ENCODE measurements at places on chromosomes 5 and 9. TPM values are rescaled to one million over a fixed set of nuclear protein-coding genes. Genes with fewer than 3 reads are reported as not detected.

C5orf46 gene
- not detected for total RNA-seq

IRX1 gene
- 0.38 TPM for total RNA-seq

DNA sequence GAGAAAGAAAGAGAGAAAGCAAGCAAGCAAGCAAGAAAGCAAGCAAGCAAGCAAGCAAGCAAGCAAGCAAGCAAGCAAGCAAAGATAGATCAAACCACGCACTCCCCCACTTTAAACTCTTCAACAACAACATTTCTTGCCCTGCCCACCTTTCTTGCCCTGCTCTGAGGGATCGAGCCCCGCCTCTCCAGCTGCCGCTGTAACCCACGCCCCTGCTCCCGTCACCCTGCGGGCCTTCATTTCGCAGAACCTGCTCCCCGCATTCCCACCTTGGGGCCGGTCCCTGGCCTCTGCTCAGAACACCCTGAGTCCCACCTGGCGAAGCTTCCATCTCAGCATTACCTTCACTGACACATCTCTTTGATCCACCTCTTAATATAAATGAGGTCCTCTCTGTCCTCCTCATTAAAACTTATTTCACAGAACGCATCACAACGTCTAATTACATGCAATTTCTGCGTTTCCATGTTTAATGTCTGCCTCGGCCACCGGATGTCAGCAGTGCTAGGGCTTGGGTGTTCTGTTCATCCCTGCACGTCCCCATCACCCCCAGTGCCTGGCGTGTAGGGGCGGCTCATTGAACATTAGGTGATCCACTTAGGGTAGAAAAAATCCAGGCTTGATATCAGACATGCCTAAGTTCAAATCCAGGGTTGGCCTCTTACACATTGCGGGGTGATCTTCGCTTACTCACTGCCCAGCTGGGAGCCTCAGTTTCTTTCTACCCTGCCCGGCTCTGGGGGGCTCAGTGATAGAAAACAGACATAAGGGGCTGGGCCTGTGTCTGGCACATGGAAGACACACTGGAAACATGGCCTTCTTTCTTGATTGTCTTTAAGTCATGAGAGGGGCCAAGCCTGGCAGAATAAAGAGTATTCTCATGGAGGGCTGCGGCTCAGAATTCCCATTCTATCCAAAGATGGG is 187.6 kb downstream of the DAB2IP start:
- no peak for DNase-seq

PKD2L2 gene
- total RNA-seq = not detected

- no peak for DNase-seq
These were observed 4.8 kb upstream of the CCIN start for GRCh38 chr9:36164372-36164771.

DNA sequence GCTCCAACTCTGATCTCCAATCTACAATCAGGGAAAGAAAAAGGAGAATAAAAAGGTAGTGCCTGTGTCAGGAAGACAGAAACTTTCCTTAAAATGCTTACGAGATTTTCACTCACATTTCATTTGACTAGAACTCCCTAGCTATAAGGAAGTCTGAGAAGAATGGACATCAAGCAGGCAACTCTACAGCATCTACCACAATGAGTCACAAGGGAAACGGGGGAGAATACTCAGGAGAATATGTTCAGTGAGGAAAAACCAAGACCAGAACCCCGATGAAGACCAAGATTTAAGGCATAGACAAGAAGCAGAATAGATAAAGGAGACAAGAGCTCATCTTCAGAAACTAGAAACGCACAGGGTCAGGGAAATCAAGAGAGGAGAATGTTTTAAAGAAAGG is 9.0 kb upstream of the SETD9 start:
- no peak for DNase-seq

DNA sequence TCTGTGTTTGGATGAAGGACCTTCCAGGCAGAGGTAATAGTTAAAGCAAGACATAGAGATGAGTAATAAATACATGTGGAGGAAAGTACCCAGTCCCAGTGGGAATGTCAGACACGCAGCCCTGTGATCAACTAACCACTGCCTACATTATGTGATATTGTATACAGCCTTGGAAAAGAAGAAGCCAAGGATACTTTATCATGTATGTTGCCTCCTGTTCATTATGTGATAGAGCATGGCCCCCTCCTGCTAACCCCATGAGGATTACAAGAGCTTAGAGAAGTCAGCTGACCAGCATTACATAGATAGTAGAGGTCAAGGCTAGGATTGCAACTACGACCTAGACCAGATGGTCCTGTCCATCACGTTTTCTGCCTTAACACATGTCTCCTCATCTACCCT is 497.0 kb upstream of the TNC start:
- DNase-seq = no peak

GRCh38 chr5:67617051-67617450 is 420.5 kb upstream of the CD180 start:
- DNase-seq = no peak

POLR3G gene
- 1.3 TPM for total RNA-seq

DNA sequence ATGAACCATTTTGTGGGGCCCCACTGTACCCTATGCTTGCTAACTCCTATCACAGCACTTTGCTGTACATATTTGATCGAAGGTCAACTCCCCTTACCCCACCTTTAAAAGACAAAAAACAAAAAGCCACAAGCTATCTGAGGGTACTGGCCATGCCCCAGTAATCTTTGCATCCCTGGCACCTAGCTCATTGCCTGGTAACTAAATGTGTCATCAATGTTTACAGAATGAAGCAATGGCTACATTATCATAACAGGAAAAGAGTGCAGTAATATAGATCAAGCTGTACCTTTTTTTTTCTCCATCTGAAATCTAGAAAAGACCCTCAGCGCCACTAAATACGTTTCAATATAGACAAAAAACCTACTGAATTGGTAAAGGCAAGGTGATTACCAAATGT is 188.0 kb downstream of the ELAVL2 start:
- no peak for DNase-seq

DNA sequence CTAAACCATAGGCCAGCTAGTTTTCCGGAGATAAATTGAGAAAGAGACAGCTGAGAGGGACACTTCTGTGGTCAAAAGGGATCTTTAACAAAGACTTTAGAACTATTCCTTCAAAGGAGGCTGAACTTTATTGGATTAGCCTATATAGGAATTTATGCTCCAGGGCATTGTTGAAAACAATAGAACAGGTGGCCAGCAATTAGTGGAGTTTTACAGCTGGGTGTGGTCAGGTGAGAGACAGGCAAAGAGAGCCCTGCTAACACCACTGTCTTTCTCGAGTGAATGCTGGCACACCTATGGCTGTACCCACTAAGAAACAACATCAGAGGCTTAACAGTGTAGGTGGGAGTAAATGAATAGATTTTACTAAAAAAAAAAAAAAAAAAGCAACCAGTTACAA is 16.7 kb upstream of the TLR4 start:
- no peak for DNase-seq

DNA sequence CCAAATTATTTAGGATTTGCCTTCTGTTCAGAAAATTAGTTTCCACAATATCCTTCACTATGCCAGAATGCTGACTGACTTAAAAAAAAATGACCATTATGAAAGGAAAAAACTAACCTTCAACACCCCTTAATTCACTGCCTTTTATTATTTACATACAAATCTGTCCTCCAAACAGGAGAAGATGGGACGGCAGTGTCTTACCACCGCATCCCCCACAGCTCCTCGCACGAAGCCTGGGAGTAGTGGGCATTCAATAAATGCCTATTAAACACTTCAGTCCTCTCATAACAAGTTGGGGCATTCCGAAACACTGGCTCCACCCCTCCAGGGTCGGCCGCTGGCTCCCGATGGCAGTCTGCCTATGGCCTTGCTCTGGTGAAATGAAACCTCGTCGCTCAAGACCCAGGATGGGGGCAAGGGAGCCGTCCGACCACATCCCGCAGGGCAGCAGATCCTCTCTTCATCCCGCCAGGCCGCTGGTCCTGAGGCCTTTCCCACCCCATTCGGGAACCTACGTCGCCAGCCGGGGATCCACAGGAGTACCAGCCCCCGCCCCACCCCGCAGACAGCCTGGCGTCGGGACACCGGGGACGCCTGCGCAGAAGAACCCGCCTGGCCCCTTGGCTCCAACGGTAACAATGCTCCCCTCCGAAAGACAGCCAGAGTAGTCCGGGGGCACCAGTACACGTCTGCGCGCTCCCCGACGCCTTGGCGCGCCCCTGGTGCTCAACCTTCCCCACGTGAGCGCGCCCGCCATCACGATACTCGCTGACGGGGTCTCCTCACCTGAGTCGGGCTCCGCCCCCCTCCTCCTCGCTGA is 613 bp downstream of the ZBTB5 start:
- DNase-seq = peak; percentile 85

- no peak for DNase-seq
These were observed 1.0 kb downstream of the BASP1 start for GRCh38 chr5:17218353-17219005.

Measured in pancreas (tissue), 10 donors.